ENCODE measurements at places on chromosomes 4 and X.

DNA sequence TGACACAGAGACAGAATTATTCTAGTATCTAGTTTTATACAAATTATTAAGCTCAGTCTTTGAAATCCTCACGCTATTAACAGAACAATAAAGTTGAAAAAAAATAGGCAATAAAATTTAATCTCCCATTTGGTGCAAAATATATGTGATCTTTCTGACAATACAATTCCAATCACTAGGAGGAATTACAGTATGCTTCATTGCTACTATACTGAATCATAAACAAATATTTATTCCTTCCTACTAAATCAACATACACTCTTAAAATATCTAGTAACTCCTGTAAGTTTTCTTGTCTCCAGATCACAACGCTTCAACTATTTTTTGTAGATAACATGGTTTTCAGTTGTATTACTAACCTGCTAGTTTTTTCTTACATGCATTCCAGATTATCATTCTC lies 45.7 kb downstream of the KLHL8 start:
- DNase-seq, result no peak

DNA sequence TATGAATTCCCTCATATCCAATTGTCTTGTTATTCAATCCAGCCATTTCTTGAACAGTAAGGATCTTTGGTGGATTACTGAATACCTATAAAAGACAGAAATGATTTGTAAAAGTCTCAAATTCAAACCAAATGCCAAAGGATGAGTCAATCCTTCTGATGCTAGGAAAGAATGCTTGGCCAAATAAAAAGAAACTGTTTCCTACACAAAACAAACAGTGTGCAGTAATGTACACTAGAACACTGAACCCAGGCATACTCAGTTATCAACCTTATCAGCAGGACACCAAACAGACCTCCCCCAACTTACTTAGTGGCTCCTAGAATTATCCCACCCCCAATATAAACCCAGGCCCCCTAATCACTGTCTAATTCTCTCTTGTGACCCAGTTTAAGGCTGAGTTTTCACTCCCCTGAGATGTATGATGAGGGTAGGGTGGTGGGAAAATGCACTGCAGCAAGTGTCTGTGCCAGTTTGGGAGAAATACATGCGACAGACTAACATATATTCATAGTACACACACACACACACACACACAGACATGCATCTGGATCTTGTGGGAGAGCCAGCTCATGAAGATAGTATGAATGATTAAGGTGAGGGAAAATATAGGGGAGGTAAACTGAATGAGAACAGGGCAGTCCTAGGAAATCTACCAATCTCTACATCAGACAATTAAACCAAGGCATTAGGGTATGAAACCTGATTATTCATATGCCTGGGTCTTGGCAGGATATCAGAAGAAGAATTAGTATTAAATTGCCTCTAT lies 35.0 kb downstream of the CLDN2 start:
- DNase-seq, result no peak

DNA sequence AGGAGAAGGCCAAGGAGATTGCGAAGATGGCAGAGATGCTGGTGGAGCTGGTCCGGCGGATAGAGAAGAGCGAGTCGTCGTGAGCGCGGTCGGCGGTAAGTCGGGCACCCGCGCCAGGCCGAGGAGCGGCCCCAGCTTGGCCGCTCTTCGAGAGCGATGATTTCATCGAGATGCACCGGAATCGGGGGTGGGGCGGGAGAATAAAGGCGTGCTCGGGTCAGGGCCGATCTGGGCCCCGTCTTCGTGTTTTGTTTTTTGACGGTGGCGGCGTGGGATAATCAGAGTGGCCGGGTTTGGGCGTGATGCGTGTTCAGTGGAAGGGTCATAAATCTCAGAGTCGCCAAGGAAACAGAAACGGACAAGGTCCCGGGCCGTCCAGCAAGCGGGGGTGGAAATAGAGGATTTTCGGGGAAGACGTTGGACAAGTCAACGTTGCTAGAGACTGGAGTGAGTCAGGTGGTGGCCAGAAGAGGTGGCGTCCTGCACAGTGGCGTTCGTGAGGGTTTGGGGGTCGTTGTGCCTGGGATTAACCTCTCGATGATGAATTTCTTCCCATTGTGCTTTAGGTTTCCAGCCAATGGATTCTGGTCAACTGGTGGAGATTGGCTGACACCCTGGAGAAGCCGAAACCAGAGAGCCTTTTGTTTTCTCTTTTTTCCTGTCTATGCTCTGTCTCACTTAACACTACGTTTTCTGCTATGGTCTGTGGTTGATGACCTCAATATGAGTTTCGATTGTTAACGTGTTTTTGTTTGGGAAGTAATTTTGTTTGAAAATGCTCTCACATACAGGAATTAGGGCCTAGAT lies 882 bp downstream of the MRFAP1 start:
- peak; percentile 52 for DNase-seq

GRCh38 chr4:114393295-114394038 lies 205.1 kb upstream of the UGT8 start:
- DNase-seq, result no peak

GRCh38 chr4:95049551-95050233 lies 291.9 kb downstream of the BMPR1B start:
- no peak for DNase-seq

DNA sequence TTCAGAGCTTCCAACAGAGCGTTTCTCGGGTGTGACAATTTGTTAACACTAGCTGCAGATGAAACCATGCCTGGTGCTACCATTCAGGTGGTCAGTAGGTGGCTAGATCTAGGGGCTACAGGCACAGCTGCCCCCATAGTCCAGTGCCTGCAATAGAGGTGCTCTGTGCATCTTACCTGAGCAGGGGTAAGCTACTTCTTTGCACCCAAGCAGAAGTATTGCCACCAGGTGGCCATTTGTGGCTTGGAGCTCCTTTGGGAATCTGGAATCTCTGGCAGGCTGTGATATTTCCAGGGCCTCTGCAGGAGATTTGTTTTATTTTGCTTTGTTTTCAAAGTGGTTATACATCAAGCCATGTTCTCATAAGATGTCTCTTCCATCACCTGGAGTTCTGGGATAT lies 170.7 kb upstream of the PUDP start:
- no peak for DNase-seq

GRCh38 chr4:34091451-34091850 lies 2152.9 kb downstream of the ARAP2 start:
- no peak for DNase-seq

DNA sequence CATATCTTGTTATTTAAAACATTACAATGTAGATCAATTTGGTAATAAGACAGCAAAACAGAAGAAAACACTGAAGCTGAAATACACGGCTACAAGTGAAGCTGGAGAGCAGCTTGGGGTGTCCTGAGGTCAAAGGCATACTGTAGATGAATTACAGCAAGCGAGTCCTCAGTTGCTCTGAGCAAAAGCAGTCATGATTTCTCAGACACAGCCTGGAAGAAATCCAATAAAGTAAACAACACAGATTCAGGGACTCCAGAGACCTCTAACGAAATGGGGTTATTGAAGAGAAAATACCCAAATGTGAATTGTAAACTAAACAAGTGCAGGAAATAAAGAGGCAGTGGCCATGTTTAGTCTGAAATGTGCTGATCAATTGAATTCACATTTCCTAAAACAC lies 324.4 kb downstream of the CAMK2D start:
- DNase-seq, result no peak

DNA sequence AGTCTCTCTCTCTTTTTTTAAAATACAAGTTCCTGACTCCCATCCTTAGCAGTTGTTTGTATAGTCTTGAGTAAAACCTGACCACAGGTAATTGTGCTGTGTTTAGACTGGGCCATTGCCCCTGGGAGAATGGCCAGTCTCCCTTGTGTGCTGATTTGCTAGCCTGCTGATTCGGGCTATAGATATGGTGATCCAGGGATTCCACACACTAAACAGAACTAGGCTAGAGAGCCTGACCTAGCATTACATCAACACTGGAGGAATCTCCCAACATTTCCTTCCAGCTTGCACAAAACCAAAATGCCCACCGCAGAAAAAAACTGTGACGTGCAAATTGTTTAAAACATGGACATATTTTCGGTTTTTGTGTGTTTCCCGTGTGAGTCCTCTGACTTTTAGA lies 5.1 kb downstream of the UPRT start:
- DNase-seq, result no peak
